ENCODE measurements at places on chromosomes 1 and 21.

- DNase-seq: no peak
Observed at GRCh38 chr1:197771386-197771785, 3.9 kb downstream of the DENND1B start.

GRCh38 chr1:9106286-9106685 is 22.6 kb downstream of the GPR157 start:
- DNase-seq: no peak

GRCh38 chr1:92419642-92420041 is 67.1 kb downstream of the GFI1 start:
- DNase-seq: no peak

GRCh38 chr1:48039088-48040054 is 42.2 kb upstream of the TRABD2B start:
- DNase-seq: no peak

DNA sequence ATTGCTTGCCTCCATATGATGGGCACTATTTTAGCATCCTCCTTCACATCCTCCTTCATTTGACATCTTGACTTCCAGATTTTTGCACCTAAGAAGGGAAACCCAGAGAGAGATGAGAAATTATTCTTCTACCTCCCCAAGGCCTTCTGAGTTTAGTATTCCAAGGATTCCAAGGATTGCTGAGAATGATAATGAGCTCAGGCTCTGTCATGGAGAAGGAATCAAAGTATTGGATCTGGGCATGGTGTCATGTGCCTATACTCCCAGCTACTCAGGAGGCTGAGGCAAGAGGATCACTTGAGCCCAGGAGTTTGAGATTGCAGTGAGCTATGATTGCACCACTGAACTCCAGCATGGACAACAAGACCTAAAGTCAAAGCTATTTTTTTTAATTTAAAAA is 26.6 kb upstream of the ZNF281 start:
- no peak for DNase-seq

Measured in activated CD4-positive, alpha-beta T cell treated with anti-CD3 and anti-CD28 coated beads, Interleukin-2, amount 50 U/mL, for 1 hour (primary cell).